ENCODE measurements at places on chromosomes 13 and 19.
A peak's percentile ranks its signal among the peaks of the same experiment; 100 is the strongest.

GRCh38 chr13:86945584-86945983 lies 725.6 kb upstream of the SLITRK5 start:
- no peak for DNase-seq

DNA sequence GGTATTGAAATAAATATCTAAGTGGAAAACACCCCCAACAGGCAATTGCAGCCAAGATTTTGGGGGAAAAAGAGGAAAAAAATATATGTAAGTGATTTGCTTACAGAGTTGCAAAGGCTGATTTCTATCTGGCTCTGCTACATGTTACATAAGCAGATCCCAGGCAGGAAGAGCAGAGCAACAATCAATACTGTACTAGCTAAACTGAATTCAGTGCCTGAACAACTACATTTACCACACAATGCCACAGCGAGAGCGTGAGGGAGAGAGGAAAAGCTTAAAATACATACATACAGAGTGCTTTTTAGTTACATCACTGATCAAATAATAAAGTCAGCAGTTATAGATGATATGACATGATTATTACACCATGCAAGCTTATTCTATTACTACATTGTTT lies 665.6 kb upstream of the ARGLU1 start:
- DNase-seq: no peak

- no peak for DNase-seq
Measured at GRCh38 chr13:95044452-95045205, 256.6 kb downstream of the ABCC4 start.

GRCh38 chr13:50236898-50237318 lies 221.7 kb downstream of the KCNRG start:
- DNase-seq: peak; percentile 83

- peak; percentile 90 for DNase-seq
Measured at GRCh38 chr19:10112895-10113591, 1.6 kb downstream of the P2RY11 start.

- peak; percentile 75 for DNase-seq
Measured at GRCh38 chr13:29934531-29935308, 84.3 kb upstream of the UBL3 start.

DNA sequence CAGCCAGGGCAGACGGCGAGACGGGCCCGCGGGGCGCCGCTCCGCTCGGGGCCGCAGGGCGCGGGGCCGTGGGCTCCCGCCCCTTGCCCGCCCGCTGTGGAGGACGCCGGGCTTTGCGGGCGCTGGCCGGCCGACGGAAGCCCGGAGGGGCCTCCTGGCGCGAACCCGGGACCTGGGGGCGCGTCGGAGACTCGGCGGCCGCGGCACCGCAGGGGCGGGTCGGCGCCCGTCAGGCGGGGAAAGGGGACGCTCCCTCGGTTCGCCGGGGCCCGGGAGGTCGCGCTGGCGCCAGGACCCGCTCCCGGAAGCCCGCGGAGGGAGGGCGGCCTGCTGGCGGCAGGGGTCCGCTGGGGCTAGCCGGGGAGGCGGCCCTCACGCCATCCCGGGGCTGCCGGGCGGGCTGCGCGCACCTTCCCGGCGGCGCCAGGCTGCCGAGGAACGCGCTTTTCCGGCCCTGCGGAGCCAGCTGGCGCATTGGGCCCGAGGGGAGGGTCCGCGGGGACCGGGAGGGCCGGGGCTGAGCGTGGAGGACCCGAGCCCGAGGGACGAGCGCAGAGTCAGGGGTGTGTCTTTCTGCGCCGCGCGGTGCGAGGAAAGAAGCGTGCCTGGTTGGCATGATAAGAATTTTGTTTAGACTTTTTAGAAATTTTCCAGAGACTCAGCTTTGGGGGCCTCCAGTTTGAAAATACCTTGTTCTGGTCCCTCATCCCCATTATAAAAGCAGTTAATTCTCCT lies 511 bp downstream of the GARRE1 start:
- peak; percentile 81 for DNase-seq

GRCh38 chr19:48991873-48992580 lies 1.1 kb downstream of the GYS1 start:
- peak; percentile 66 for DNase-seq

GRCh38 chr13:40916207-40916998 lies 102.7 kb downstream of the ELF1 start:
- no peak for DNase-seq

DNA sequence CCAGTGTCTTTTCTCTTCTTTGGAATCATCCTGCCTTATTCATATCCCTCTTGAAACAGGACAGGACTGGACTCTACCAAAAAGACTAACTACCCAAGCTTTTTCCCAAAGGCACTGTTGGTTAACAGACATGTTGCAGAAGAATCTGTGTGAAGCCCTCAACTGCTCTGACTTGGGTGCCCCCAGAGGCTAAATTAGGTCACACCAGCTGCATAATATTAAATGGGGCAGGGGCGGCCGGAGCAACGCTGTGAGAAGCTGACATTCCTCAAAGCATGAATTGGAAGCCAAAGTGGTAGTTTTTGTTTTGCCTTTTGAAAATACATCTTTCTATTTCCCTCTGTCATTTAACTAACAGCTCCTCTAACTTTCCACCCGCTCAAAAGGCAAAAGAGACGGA lies 185.9 kb downstream of the LHFPL6 start:
- DNase-seq: no peak

- DNase-seq: no peak
Measured at GRCh38 chr13:108020027-108020426, 195.3 kb downstream of the LIG4 start.

- no peak for DNase-seq
Measured at GRCh38 chr13:77492982-77493381, 42.5 kb upstream of the SCEL start.

GRCh38 chr19:6213696-6214641 lies 65.8 kb downstream of the MLLT1 start:
- no peak for DNase-seq

GRCh38 chr19:55580628-55581144 lies at the start of gene ZNF579:
ZNF579 (minus strand) TSS chr19:55580848; CDS start chr19:55579639, 1,209 bp downstream.
- DNase-seq: peak; percentile 94

- DNase-seq: no peak
Measured at GRCh38 chr19:31503211-31503610, 154.0 kb upstream of the TSHZ3 start.

DNA sequence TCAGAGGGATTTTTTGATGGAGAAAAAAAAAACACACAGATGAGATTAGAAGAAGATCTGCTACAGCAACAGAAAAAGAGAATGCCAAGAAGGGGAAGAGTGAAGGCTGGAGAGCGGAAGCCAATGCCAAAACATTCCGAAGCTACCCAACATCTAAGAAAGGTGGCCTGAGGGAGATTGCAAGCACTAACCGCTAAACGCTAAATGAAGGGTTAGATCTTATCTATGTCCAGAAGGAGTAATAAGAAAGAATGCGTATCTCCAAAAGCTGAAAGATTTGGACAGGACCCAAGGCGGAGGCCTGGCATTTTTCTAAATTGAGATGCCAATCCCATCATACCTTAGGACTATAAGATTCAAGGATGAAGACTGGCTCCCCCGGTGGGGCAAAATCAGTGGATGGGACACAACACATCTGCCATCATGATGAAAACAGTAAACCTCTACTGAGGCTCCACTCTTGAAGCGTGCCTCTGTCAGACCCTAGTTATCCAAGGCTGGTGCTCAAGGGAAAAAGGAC lies 15.6 kb upstream of the HMGB1 start:
- DNase-seq: no peak

GRCh38 chr13:24269821-24270220 lies 39.6 kb upstream of the C1QTNF9 start:
- no peak for DNase-seq

GRCh38 chr19:38233740-38234251 lies 9.8 kb upstream of the DPF1 start:
- DNase-seq: peak; percentile 95

- DNase-seq: no peak
Measured at GRCh38 chr19:4375164-4376027, 25.0 kb downstream of the SH3GL1 start.

DNA sequence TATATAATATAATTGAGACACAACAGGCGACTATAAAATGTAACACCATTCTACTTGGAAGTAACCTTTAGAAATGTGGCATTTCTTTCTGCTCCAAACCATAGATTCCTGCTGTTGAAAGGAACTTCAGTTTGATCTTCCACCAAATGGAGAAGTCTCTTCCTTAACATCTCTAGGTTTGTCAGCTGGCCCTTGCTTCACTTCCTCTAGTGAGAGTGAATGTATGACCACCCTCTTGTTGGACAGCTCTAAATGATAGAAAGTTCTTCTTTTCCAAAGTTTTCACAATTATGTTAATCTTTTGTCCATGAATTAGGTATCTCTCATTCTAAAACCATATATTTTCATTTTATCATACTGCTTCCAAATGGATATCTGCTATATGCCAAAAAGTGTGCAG lies 13.8 kb upstream of the COG6 start:
- DNase-seq: no peak

DNA sequence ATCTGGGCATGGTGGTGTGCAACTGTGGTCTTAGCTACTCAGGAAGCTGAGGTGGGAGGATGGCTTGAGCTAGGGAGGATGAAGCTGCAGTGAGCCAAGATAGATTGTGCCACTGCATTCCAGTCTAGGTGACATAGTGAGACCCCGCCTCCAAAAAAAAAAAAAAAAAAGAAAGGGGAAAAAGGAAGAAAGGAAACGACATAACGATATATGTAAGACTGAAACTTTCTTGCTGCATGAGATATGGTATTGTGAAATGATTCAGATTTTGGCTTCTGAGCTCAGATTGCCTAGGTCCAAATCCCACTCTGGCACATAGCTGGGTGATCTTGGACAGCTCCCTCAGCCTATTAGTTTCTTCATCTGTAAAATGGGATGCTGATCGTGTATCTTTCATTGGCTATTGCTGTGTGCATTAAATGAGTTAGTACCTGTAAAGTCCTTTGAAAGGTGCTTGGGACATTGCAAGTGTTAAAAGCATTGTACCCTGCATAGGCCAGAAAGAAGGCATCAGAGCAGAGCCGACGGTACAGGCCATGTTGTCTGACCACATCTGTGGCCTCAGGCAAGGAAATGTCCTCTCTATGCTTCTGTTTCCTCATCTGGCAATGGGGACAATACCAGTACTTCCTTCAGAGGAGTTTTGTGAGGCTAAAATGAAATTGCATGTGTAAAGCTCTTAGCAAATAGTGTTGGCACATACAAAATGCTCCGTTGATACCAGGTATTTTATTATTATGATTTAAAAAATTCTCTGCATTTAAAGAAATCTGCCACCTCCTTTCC lies 32.6 kb upstream of the SLC46A3 start:
- DNase-seq: no peak

DNA sequence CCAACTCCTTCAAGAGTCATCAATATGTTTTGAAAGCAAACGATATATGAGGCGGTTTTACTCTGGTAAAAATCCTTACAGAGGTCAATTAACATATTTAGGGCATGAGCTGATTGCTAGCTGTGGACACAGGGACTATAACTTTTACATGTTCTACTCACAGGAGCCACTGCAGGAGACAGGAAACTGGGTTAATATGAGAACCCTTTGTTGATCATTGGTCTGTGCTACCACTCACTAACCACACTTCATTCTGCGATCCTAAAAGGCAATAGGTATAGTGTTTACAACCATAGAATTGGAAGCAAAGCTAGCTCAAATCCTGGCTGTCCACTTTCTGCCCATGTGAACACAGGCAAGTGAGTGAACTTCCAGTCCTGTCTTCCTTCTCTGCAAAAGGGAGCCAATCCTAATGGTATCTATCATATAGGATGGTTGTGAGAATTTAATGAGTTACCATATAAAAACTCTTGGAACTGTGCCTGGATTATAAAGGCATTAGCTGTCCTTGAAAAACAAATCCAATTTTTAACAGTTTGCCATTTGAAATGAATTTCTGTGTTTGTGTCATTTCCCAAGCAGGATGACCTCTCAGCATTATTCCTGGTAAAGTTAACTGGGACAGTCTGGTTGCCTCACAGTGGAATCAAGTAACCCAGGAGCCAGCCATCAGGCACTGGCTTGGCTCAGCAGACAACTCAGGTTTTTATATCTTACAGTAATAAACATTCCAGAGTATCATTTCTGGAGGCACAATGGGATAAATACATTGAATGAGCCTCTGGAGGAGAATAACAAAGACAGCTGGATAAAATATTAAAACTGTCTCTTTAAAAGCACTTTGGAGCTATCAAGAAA lies 29.8 kb upstream of the RAP2A start:
- DNase-seq: no peak

GRCh38 chr13:31929031-31929770 lies 102.4 kb upstream of the FRY start:
- DNase-seq: no peak

DNA sequence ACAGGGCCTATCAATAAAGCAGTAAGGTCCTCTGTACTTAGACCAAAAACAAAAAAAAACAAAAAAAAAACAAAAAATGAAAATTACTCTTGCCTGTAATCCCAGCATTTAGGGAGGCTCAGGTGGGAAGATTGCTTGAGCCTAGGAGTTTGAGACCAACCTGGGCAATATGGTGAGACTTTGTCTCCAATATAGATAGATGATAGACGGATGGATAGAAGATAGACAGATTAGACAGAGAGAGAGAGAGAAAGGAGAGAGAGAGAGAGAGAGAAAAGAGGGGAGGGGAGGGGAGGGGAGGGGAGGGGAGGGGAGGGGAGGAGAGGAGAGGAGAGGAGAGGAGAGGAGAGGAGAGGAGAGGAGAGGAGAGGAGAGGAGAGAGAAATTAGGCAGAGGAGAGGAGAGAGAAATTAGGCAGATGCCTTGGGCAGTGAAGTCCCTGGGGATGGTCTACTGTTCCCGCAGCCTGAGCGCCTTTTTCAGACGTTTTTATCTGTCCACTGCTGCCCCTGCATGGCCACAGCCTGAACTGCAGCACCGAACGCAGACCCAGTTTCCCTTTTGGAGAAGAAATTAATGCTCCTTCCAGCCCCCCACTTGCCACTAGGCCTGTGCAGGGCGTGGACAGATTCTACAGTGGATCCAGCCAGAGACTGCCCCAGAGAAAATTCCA lies 9.8 kb upstream of the ZNF627 start:
- DNase-seq: peak; percentile 95

- no peak for DNase-seq
Measured at GRCh38 chr19:45816236-45817009, 1.3 kb upstream of the RSPH6A start.

- no peak for DNase-seq
Measured at GRCh38 chr13:24145674-24146073, 14.8 kb upstream of the SPATA13 start.

GRCh38 chr19:55536951-55537740 lies at the start of gene SBK2:
SBK2 (minus strand) TSS chr19:55537133; CDS start chr19:55536294, 839 bp downstream.
- DNase-seq: no peak

- DNase-seq: no peak
Measured at GRCh38 chr13:30257468-30258099, 49.8 kb downstream of the KATNAL1 start.

DNA sequence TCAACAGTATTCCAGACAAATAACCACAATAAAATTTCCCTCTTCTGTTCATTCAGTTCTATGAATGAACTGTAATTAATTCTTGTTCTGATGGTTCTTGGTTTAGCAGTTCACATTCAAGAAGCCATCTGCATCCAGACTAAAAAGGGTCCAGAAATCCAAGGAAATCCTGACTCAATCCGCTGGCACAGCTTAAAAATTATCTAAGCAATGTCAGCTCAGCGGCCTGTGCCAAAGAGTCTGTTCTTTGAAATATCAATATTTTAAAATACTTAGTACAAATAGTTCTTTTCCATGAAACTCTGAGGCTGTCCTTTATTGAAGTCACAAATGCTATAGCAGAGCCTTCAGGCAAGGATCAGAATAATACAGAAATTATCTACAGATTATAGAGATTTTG lies 57.2 kb downstream of the DHRS12 start:
- no peak for DNase-seq

GRCh38 chr19:10214784-10215183 lies 16.3 kb downstream of the S1PR2 start:
- DNase-seq: no peak
